Cardiac fibroblast (primary cell): ENCODE measurements at places on chromosomes 3 and 15.

GRCh38 chr3:123068601-123069381 lies 2.0 kb downstream of the PDIA5 start:
- DNase-seq, result no peak

GRCh38 chr15:29071882-29072273 lies 186.1 kb downstream of the APBA2 start:
- no peak for DNase-seq

GRCh38 chr3:14640157-14640562 lies 11.4 kb upstream of the CCDC174 start:
- peak; percentile 22 for DNase-seq

DNA sequence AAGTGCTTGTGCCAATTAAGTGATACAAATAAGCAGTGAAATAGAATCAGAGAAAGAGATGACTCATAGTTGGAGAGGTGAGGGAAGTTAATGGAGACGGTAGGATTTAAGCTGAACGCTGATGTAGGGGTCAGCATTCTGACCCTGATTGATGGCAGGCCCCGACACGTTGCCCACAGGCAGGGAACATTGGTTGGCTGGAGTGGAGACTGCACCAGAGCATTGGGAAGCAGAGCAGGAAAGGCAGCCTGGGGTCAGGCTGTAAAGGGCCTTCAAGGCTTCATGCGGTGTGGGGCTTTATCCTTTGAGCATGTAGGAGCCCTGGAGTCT lies 68.6 kb downstream of the DCUN1D1 start:
- no peak for DNase-seq

- DNase-seq, result no peak
These were observed 54.5 kb upstream of the MEX3B start for GRCh38 chr15:82100111-82100929.

DNA sequence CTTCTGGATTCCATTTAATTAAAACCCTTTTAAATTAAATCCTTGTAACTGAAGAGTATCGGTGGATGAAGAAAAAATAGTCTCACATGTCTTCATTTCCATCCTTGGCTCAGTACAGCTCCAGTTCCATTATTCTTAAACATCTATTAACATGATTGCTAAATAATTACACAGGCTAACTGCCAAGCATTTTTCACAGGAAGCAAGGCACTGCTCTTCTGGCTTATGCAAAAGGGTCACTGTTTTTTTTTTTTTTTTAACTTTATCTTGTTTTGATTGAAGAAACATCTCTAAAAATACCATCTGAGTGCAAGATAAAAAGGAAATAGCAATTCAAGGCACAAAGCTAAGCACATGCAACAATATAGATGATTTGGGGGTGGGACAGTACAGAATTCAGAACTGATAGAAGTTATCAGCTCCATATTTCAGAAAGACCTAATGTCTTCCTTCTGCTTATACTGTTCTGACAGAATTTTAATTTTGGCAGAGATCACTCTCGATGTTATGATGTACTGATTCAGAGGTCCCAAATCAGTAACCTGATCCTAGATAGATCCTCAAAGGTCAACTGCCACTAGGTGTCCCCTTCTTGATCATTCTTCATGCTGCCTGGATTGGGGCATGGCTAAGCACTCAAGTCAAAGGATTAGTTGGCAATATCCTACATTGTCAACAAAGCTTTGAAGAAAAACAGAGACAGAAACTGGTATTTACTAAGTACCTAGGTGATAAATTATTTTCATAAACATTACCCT lies 57.8 kb upstream of the ACTC1 start:
- peak; percentile 51 for DNase-seq

DNA sequence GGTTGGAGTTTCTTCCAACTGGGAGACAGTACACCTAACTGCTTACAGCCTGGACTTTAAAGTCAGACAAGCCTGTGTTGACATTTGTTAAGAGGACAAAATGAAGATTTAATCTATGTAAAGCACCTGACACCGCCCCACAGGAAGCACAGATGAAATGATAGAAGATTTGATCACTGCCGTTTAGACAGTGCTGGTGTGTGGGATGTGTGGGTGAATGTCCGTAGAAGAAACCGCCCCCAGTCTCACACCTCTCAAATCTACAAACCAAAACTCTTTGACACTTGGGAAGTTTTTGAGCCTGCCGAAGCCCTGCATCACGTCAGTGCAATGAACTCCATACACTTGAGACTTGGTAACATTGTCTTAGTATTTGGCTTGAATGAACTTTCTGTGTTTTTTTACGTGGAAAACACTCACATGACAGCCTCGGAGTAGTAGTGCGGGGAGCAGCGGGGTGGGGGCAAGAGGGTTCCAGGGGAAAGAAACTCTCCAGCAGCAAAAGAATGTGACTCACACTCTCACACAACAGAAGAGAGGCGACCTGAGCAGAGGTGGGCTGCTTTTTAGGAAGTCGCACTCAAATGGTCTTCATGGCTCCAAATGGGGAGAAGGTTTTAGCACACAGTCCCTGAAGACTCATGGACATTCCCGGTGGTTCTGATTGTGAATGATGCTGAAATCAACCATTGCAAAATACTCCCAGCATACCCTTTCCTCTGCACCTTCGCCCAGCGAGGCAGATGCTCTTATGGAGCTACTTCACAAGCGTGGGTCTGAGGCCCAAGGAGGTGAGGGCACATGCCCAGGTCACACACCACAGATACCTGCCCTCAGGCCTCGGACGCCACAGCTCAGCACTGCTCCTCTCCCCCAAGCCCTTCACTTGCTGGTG lies 79.2 kb downstream of the SRGAP3 start:
- no peak for DNase-seq

DNA sequence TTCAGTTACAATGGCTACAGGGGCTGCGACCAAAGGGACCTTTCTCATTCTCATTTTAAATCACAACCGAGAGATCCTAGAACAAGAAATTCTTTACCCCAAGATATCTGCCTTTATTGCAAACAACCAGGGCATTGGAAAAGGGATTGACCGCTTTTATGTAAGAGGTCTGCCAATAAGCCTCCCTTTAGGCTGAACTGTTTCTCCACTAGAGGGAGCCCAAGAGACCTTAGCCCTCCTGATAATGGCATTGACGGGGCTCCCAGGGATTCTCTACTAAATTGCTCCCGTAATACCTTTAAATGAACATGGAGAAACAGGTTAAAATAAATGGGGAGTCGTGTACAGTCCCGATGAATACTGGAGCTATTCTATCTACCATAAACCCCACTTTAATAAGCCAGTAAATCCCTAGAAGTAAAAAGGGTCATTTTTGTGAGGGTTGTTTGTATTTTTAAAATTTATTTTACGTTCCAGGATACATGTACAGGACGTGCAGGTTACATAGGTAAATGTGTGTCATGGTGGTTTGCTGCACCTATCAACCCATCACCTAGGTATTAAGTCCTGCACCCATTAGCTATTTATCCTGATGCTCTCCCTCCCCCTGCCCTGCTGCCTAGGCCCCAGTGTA lies 7.5 kb upstream of the IGSF10 start:
- peak; percentile 76 for DNase-seq

GRCh38 chr3:25665315-25666280 lies 891 bp upstream of the TOP2B start:
- DNase-seq, result peak; percentile 74

DNA sequence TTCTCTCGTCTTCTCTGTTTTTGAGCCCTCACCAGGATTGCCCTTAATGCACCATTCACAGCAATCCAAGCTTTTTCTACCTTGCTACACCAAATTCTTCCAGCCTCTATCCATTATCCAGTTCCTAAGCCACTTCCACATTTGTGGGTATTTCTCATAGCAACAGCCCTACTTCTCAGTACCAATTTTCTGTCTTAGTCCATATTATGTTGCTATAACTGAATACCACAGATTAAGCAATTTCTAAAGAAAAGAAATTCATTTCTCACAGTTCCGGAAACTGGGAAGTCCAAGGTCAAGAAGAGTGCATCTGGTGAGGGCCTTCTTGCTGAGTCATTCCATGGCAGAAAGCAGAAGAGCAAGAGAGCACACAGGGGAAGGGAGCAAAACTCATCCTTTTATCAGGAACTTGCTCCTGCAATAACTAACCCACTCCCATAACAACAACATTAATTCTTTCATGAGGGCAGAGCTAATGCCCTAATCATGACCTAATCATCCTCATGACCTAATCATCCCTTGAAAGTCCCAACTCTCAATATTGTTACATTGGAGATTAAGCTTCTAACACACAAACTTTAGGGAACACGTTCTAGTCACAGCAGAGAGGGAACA lies 9.7 kb upstream of the EIF1B start:
- DNase-seq, result peak; percentile 89
